Esophagus muscularis mucosa (tissue), 4 donors: ENCODE measurements at places on chromosomes 3 and 15. TPM values are rescaled to one million over a fixed set of nuclear protein-coding genes. Genes with fewer than 3 reads are reported as not detected.

The MCF2L2 gene
- total RNA-seq, result 1.0 TPM

The NANOGP8 gene
- 0.63 TPM for total RNA-seq

The CLPX gene
- 53.2 TPM for total RNA-seq

The MME gene
- 1.7 TPM for total RNA-seq

The C3orf49 gene
- total RNA-seq, result not detected

The DPPA2 gene
- total RNA-seq, result not detected

The GRK7 gene
- not detected for total RNA-seq

The DAZL gene
- not detected for total RNA-seq

The CELF6 gene
- 4.6 TPM for total RNA-seq

The RASGRF1 gene
- total RNA-seq, result 0.17 TPM

The NEK10 gene
- total RNA-seq, result 2.5 TPM

The CTXN2 gene
- not detected for total RNA-seq

The TRPM1 gene
- total RNA-seq, result not detected

The DNAJA4 gene
- total RNA-seq, result 14.1 TPM

The FGD5 gene
- total RNA-seq, result 16.2 TPM

The NR2E3 gene
- total RNA-seq, result not detected

The DNASE1L3 gene
- 0.80 TPM for total RNA-seq

The TTLL13 gene
- not detected for total RNA-seq

The CLRN1 gene
- total RNA-seq, result not detected

The STRIT1 gene
- not detected for total RNA-seq

The GABRB3 gene
- 7.9 TPM for total RNA-seq

The GATM gene
- 34.2 TPM for total RNA-seq

The MINAR1 gene
- total RNA-seq, result 0.50 TPM

The THAP10 gene
- 2.1 TPM for total RNA-seq

The SUCNR1 gene
- total RNA-seq, result 0.11 TPM

The LARP6 gene
- 36.3 TPM for total RNA-seq

The ITIH1 gene
- total RNA-seq, result not detected

The TICRR gene
- 0.06 TPM for total RNA-seq

The NIT2 gene
- total RNA-seq, result 15.6 TPM

The IL17RC gene
- total RNA-seq, result 42.2 TPM

The LEO1 gene
- 11.1 TPM for total RNA-seq

The FMN1 gene
- total RNA-seq, result 6.3 TPM

The CFAP100 gene
- not detected for total RNA-seq

The CPLX3 gene
- total RNA-seq, result not detected

The SAXO2 gene
- not detected for total RNA-seq

The ACKR4 gene
- 0.42 TPM for total RNA-seq

The C3orf85 gene
- not detected for total RNA-seq

The AMIGO3 gene
- not detected for total RNA-seq

The SCAANT1 gene
- not detected for total RNA-seq

The KLHL6 gene
- total RNA-seq, result 0.71 TPM

The ALPK3 gene
- total RNA-seq, result 21.5 TPM

The NOX5 gene
- total RNA-seq, result 0.66 TPM

The HDDC3 gene
- total RNA-seq, result 5.1 TPM

The FAM81A gene
- 0.57 TPM for total RNA-seq

The ATP2B2 gene
- total RNA-seq, result under 0.01 TPM

The ALDH1L1 gene
- total RNA-seq, result 20.3 TPM

The CGNL1 gene
- total RNA-seq, result 16.2 TPM

The LRRC31 gene
- not detected for total RNA-seq

The GJD2 gene
- total RNA-seq, result not detected
